Activated T-cell treated with anti-CD3 and anti-CD28 coated beads for 48 hours (primary cell): ENCODE measurements at places on chromosomes 11 and 22.

GRCh38 chr11:132046288-132046865, 676.0 kb downstream of the NTM start:
- no peak for DNase-seq

- DNase-seq = no peak
These were observed 6.3 kb downstream of the EHF start for GRCh38 chr11:34627197-34627596.

- no peak for DNase-seq
These were observed 31.6 kb downstream of the UQCR10 start for GRCh38 chr22:29798801-29799200.

DNA sequence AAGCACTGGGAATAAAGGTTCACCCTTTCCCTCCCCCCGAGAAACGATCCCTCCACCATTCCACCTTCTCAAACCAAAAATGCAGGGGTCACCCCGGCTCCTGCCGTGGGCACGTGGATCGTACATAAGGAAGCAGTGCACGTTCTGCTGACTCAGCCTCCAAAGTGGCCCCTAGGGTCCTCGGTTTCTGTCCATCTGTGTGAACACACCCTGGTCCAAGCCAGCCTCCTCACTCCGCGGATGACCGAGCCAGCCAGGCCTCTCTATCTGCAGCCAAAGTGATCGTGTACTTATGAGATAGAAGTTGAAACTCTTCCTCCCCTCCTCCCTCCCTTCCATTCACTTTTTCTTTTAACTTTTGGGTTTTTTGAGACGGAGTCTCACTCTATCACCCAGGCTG, 16.2 kb downstream of the C11orf24 start:
- no peak for DNase-seq

DNA sequence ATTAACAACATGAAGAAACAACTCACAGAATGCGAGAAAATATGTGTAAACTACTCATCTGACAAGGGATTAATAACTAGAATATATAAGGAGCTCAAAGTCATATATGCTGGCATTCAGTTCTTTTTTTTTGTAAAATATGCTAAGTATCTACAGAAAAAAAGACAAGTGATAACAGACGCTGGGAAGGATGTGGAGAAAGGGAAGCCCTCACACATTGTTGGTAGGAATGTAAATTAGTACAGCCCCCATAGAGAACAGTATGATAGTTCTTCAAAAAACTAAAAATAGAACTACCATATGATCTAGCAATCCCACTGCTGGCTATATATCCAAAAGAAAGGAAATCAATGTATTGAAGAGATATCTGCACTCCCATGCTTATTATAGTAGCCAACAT, 13.8 kb downstream of the GAB2 start:
- DNase-seq = no peak

DNA sequence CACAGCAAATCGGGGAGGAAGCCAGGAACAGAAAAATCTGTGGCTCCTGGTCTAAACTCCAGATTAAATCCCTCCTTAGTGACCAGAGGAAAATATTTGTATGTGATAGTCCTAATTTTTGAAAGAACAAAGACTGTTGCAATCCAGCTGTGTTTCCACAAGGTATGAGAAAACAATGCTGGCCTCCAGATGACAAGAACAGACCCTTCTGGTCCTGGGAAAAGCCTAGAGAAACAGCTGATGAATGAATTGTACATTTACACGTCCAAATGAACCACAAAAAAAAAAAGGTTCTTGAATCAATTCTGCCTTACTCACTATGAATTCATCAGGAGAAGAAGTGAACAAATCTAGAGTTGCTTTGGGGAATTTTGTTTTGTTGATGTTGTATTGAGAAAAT, 63.7 kb downstream of the ETS1 start:
- DNase-seq = no peak

DNA sequence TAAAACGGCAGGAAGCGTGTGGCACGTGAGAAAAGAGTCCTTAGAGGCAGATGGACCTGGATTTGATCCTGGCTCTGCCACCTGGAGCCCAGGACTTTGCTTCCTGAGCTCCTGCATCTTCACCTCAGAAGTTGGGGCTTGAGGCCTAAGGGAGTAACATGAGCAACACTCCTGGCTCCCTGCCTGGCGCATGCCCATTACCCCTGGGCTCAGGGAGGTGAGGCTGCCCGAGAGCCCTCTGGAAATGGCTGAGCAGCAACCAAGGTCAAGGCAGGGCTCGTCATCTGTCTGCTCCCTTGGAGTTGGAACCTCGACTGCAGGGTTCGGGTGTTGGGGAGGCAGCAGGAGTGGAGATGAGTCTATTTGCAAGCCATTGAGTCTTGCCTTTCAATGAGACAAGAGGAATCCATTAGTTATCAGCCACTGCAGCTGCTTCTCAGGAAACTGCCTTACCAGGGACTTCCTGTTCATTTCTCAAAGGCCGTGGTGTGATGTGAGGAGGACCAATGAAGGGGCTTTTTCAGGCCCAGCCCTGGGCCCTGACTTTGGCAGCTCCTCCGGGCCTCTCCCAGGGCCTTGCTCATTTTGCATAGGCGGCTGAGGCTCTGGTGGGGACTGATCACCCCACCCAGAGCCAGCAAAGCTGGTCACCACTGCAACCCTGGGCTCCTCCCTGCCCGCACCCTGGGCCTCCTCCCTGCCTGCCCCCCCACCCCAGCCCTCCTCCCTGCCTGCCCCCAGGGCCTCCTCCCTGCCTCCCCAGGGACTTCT, 6.4 kb downstream of the FADS2 start:
- DNase-seq = peak; percentile 42
